Right lobe of liver (tissue), 6 donors: ENCODE measurements at places on chromosomes 12 and 14. TPM values are rescaled to one million over a fixed set of nuclear protein-coding genes. Genes with fewer than 3 reads are reported as not detected.

Gene HDAC7
- total RNA-seq, result 7.7 TPM

Gene CFAP73
- not detected for total RNA-seq

DNA sequence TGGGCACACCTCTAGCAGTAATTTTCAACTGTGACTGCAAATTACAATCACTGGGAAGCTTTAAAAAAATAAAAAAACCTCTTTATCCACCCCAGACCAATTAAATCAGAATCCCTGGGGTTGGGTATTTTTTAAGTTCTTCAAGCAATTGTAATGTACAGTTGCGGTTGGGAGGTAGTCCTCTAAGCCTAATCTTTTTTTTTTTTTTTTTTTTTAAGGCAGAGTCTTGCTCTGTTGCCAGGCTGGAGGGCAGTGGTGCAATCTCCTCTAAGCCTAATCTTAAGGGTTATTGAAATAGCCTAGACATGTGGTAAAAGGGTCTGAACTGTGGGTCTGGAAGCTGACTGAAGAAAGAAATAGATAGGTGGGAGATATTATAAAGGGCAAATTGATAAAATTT, 230.5 kb downstream of the AKAP6 start:
- DNase-seq, result no peak

DNA sequence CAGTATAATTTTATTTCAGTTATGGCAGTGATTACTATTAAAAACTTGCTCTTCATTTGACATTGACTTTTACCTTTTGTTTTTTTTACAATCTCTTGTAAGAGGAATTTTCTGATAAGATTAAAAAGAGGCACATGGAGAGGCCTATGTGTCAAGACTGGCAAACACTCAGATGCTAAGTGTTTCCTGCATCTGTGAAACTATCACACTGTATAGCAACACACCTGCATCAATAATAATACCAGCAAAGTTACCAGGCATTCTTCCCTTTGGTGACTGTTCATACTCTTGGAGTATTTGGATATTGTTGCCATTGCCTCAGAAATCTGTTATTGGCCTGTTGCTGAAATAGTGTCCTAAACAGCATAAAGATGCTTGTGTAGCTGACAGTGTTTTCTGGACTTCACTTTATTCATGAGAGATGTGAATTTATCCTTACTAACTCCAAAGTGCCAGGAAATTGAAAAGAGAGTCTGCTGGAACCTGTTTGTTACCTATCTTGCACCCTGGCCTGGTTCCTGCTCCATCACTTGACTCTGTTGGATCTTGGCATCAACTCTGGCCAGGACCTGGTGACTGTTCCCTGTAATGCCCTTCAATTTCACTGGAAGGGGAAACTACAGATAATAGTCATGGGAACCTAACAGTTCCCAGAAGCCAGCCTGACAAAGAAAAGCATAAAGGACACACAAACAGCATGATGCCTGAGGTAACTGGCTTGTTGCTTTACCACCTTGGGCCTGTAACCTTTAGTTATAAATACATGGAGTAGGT, 19.8 kb downstream of the SLC16A7 start:
- DNase-seq, result no peak

DNA sequence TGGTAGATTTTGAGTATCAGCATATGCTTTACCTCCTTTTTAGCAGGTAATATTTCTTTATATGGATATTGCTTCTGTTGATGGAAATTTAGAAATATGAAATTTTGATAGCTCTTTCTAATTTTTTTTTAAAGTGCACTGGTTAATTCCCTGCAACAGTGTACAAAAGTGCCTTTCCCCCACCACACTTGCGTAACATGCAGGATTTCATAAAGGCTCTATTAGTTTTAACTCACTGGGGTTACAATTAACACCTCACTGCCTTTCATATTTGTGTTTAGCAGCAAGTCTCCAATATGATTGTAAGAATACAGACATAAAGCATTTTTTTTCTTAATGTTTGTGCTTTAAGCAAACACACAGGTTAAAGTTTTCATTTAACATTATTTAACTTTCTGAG, 25.6 kb downstream of the MNAT1 start:
- no peak for DNase-seq

DNA sequence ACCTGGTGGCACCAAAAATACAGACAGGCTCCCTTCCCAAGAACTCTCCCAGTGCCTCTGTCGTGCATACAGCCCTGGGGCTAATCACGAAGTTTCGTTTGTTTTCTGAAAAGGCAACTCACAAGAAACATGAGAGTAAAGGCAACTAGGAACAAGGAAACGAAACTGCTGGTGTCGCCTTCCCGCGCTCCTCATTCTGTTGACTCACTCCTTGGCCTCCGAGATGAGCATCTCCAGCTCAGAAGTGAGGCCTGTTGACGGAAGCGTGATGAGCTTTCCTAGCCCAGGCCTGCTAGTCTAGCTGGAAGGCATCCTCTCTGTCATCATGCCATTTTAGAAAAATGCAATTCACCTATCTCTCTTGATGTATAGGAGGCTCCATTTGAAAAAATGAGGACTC, 50.5 kb downstream of the TTC9 start:
- no peak for DNase-seq

GRCh38 chr12:65100140-65100539, 21.0 kb downstream of the WIF1 start:
- no peak for DNase-seq

DNA sequence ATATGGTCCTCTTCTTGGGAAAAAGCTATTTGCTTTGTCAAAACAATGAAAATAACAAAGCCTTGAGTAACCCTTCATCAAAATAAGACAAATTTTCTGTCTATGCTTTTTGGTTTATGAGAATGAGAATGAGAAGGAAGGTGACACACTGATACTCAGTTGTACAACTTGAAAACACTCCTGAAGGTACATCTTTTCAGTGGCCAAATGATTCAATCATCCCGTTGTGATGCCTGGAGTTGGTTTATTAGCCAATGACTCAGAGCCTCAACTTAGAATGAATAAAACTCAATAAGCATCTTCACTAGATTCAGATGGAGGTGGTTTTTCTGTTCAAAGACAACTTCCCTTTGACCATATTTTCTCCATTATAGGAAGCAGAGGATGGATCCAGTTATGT, 7.8 kb upstream of the CALM1 start:
- no peak for DNase-seq

DNA sequence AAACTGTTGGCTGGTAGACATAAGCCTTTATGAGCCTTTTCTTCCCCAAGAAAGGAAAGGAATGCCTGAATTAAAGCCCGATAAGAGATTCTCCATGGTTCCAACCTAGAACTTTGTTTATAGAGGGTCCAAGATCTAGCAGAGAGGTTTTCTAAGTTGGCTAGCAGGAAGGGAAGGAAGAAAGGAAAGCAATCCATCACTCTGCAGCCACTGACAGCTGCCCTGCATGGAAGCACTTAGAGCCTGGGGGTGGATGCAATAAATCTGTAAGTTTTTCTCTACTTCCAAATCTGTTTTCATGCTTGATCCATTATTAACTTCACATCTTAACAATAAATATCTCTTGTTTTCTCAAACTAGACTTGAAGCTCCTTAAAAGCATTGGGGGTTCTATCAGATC, 224.4 kb downstream of the KSR2 start:
- DNase-seq, result no peak
